ENCODE measurements at places on chromosomes 1 and 21. TPM values are rescaled to one million over a fixed set of nuclear protein-coding genes. Genes with fewer than 3 reads are reported as not detected.

OR2L8 gene
- not detected for total RNA-seq

ASTN1 gene
- 0.35 TPM for total RNA-seq

JUN gene
- 64.2 TPM for total RNA-seq

C1orf116 gene
- total RNA-seq: 1.2 TPM

RGSL1 gene
- total RNA-seq: not detected
